ENCODE measurements at places on chromosomes 5 and 9. TPM values are rescaled to one million over a fixed set of nuclear protein-coding genes. Genes with fewer than 3 reads are reported as not detected.

NUTM2F gene
- not detected for total RNA-seq

POU5F2 gene
- total RNA-seq = 2.1 TPM

GRIN1 gene
- total RNA-seq = 1.2 TPM

SPINK13 gene
- not detected for total RNA-seq

POU4F3 gene
- not detected for total RNA-seq

OBP2B gene
- not detected for total RNA-seq

SLC36A2 gene
- not detected for total RNA-seq

CDX1 gene
- not detected for total RNA-seq

HTR4 gene
- total RNA-seq = not detected

SHISAL2B gene
- not detected for total RNA-seq

All from activated T-helper 17 cell treated with anti-CD3 and anti-CD28 coated beads, Interleukin-2, amount 50 U/mL, for 72 hours (primary cell).